Regular cardiac myocyte (primary cell): ENCODE measurements at places on chromosomes 3 and 15. TPM values are rescaled to one million over a fixed set of nuclear protein-coding genes. Genes with fewer than 3 reads are reported as not detected.

HRH1 gene
- 7.1 and 9.6 TPM in 2 replicates for total RNA-seq

SIAH2 gene
- 26.3 and 34.1 TPM in 2 replicates for total RNA-seq

GOLGA8R gene
- total RNA-seq: 1.9 and 4.8 TPM in 2 replicates

P3H2 gene
- 37.2 and 56.0 TPM in 2 replicates for total RNA-seq

TMCO5A gene
- total RNA-seq: not detected in 2 replicates
